ENCODE measurements at places on chromosomes 12 and 14. TPM values are rescaled to one million over a fixed set of nuclear protein-coding genes. Genes with fewer than 3 reads are reported as not detected.

C14orf132 gene
- polyA plus RNA-seq = 30.9 TPM

WBP11 gene
- 114 TPM for polyA plus RNA-seq

NOP9 gene
- 28.5 TPM for polyA plus RNA-seq

SSPN gene
- 14.2 TPM for polyA plus RNA-seq
